ENCODE measurements at places on chromosomes 13 and 19. TPM values are rescaled to one million over a fixed set of nuclear protein-coding genes. Genes with fewer than 3 reads are reported as not detected.

Gene RFX1
- 4.2 TPM for total RNA-seq

Gene ZNF850
- 0.46 TPM for total RNA-seq

Gene FFAR1
- not detected for total RNA-seq

Gene ANGPTL8
- not detected for total RNA-seq

Gene CGB3
- not detected for total RNA-seq

Gene ASF1B
- 4.1 TPM for total RNA-seq

Gene KIR2DL4
- not detected for total RNA-seq

Gene CASP14
- total RNA-seq, result not detected

Gene ZNF540
- 1.4 TPM for total RNA-seq

Gene TLE2
- total RNA-seq, result 26.1 TPM

Gene IL4I1
- total RNA-seq, result 0.15 TPM

Gene GPR4
- total RNA-seq, result 0.46 TPM

Gene FLT1
- total RNA-seq, result 42.9 TPM

Gene U2AF1L4
- 7.2 TPM for total RNA-seq

Gene CTXN1
- not detected for total RNA-seq

Gene PSG7
- total RNA-seq, result not detected

Gene RAD23A
- total RNA-seq, result 618 TPM

Gene ARHGAP45
- 7.6 TPM for total RNA-seq

Gene CGB2
- not detected for total RNA-seq

Gene MIA
- total RNA-seq, result not detected

Gene LYL1
- 3.1 TPM for total RNA-seq

Gene IL17D
- 2.2 TPM for total RNA-seq

Gene NECTIN2
- total RNA-seq, result 13.6 TPM

Gene OLFM2
- total RNA-seq, result 0.78 TPM

Gene KLK12
- total RNA-seq, result not detected

Gene ZNF626
- 11.9 TPM for total RNA-seq

Gene VSTM1
- not detected for total RNA-seq

Gene COMP
- total RNA-seq, result not detected

Gene ZNF681
- 0.07 TPM for total RNA-seq

Gene PLK5
- not detected for total RNA-seq

Gene ZNF616
- 5.3 TPM for total RNA-seq

Gene KIR3DL1
- not detected for total RNA-seq

Gene SLC7A9
- not detected for total RNA-seq

Gene GPR12
- total RNA-seq, result not detected

Gene OR7D2
- total RNA-seq, result not detected

Gene ZNF320
- total RNA-seq, result not detected

Gene FPR1
- total RNA-seq, result 6.1 TPM

Gene FXYD1
- 233 TPM for total RNA-seq

Gene SERP2
- total RNA-seq, result 1.6 TPM

Gene DOCK6
- 5.9 TPM for total RNA-seq

Gene ZNF66
- 2.1 TPM for total RNA-seq

Gene BEST2
- total RNA-seq, result not detected

Gene ZNF628
- 22.3 TPM for total RNA-seq

Gene ZNF420
- total RNA-seq, result 3.1 TPM

Gene CD70
- total RNA-seq, result not detected

Gene ZNF610
- 0.61 TPM for total RNA-seq

Gene CEACAM7
- not detected for total RNA-seq
